ENCODE measurements at places on chromosomes 7 and 10.

DNA sequence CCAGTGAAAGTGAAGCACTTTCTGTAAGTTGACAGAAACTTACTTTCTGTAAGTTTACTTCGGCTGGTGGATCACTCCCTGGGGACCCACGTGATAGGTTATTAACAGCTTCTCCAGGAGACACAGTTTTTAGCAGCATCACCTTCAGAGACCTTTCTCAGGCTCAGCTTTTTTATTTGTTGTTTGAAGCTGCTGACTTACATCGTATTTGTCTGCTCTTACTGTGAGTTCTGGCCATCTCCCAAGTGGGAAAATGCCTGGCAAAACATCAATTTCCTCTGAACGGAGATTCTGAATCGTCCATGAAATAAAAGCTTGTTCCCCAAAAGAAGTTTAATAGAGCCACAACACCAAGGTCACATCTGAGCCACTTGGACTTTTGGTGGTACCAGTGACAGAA, 178.7 kb upstream of the PODXL start:
- no peak for DNase-seq

GRCh38 chr7:113279256-113279655, 160.9 kb upstream of the SMIM30 start:
- peak; percentile 16 for DNase-seq

DNA sequence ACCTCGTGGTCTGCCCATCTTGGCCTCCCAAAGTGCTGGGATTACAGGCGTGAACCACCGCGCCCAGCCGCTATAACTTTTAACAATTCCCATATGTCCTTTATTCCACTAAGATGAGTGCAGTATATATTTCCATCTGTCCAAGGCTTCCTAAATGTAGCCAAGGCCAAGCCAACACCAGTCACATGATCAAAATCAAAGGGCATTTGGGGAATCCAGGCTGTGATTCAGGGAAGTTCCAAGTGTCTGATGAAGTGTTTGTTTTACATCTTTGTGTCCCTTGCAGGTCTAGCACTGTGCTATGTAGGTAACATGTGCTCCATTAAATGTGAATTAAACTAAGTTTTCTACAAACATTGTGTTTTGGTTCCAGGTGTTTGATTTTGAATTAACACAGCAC, 20.8 kb downstream of the AKR1E2 start:
- DNase-seq: no peak

- no peak for DNase-seq
Observed at GRCh38 chr7:15662451-15662850, 24.0 kb downstream of the MEOX2 start.

- DNase-seq: no peak
Observed at GRCh38 chr10:4501306-4501705, 324.7 kb upstream of the AKR1E2 start.

DNA sequence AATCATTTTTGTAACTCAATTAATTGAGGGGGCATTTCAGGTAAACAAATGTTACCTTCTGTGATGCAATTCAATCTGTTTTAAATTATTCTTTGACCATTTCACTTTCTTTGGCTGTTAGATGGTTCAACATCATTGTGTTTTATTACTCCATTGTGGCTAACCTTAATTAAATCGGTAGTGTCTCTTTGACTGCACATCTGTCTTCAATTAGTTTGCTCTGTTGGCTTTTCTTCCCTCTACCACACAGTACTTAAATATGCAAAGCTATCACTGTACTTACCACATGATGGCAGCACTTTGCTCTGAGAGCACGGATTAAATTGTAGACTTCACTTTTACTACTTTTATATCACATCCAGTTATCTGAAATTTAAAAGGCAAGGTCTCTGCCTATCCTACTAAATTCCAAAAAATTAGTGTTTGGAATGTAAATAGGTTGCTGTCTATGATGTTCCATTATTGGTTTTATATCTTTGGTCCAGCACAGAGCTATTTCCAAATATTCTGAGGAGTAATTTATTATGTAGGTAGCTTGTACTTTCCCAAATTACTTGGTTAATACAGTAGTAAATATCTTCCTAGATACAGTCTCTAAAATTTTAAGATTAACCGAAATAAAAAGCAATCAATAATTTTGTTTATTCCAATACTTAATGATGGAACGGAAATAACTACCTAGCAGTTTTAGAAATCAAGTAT, 352.0 kb downstream of the PCLO start:
- peak; percentile 67 for DNase-seq

- DNase-seq: no peak
Observed at GRCh38 chr10:29897999-29898716, 161.2 kb downstream of the JCAD start.

- DNase-seq: no peak
Observed at GRCh38 chr10:73899423-73899822, 11.5 kb upstream of the PLAU start.
